ENCODE measurements at places on chromosomes 5 and 9.

DNA sequence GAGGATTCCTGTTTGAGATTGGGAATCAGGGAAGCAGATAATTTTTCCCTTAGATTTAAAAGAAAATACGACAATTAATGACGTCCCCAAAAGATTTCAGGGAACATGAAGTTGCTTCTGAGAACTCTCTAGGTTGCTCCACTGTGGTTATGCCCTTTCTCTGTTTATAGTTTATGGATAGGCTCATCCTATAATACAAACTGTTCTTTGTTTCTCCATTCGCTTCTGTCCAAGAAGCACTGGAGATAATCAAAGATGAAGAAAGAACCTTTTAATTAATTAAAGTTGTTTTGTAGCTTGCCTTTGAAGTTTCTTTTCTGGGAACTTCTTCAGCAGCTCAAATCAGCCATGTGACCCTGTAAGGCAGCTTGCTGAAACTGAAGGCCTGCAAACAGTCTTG lies 87.5 kb downstream of the CHSY3 start:
- no peak for DNase-seq

- no peak for DNase-seq
Measured at GRCh38 chr5:168227973-168228615, 63.4 kb upstream of the WWC1 start.

DNA sequence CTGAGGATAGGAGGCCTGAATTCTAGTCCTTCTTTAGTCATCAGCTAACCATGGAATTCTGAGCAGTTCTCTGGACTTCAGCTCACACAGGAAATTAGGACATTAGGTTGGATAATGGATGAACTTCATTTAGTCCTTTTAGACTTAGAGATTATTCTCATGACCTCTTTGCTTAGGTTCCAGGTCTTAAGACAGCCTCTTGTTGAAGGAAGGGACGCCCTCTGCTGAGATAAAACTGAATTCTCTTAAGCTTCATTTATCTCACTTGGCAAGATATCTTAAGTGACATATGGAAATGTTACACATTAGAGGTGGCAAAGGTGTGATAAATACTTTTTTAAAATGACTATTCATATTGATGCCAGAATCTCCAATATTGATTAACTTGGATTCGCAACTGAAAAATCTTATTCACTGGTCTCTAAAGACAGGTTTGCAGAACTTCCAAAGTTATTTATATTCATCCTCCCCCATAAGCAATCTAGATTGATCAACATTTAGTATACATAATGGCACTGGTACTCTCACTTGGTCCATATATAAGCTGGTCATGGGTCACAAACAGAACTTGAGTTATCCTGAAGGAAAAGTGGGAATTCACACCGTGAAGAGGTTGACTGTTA lies 16.9 kb upstream of the ZNF366 start:
- DNase-seq = peak; percentile 31

DNA sequence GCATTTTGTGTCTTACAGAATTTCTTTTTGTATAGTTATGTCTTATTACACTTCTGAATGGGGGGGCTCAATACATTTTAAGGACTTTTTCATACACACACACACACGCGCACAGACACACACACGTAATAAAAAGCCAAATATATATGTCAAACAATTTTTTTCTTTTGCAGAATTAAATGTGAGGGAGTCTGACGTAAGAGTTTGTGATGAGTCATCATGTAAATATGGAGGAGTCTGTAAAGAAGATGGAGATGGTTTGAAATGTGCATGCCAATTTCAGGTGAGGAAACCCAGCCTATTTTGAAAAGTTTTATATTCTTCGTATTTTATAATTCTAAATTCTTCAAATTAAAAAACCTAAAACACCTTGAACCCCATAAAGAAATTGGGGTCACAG lies 25.6 kb downstream of the TMEFF1 start:
- no peak for DNase-seq

GRCh38 chr9:19411316-19411715 lies 2.5 kb downstream of the ACER2 start:
- DNase-seq = no peak

DNA sequence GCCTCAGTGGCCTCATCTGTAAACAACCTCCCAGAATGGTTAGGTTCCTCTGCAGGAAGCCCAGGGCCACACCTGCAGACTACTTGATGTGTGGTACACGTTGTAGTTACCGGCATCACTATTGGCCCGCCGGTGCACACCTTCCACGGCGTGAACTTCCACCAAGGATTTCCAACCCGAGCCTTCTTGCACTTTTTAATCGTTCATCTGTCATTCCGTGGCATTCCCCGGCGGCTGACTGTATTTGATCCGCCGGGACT lies 5.3 kb upstream of the TRIM41 start:
- DNase-seq = no peak

GRCh38 chr5:54807421-54807820 lies 178.0 kb downstream of the ESM1 start:
- peak; percentile 42 for DNase-seq

Data from foreskin keratinocyte (primary cell).